ENCODE measurements at places on chromosomes 6 and 20. TPM values are rescaled to one million over a fixed set of nuclear protein-coding genes. Genes with fewer than 3 reads are reported as not detected.

DNA sequence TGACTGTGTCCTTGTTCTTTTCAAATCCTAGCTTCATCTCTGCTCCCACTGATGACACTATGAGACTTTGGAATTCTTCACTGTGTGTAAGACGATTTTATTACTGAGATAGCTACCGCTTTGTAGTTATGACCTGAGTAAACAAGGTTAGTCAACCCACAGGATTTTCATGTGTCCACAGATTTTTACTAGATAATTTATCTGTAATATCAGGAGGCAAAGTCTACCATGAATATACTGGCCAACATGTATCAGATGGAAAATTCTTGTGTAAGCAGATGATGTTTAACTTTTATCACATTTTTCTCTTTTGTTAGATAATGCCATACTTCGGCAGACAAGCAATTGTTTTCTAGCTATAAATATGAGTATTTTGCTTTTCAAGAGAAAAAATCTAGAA, 119.8 kb downstream of the SGK1 start:
- DNase-seq, result no peak

- DNase-seq, result no peak
These were observed 127.3 kb downstream of the RTN4IP1 start for GRCh38 chr6:106501960-106502371.

GRCh38 chr6:139161169-139161568, 26.3 kb downstream of the HECA start:
- no peak for DNase-seq

DNA sequence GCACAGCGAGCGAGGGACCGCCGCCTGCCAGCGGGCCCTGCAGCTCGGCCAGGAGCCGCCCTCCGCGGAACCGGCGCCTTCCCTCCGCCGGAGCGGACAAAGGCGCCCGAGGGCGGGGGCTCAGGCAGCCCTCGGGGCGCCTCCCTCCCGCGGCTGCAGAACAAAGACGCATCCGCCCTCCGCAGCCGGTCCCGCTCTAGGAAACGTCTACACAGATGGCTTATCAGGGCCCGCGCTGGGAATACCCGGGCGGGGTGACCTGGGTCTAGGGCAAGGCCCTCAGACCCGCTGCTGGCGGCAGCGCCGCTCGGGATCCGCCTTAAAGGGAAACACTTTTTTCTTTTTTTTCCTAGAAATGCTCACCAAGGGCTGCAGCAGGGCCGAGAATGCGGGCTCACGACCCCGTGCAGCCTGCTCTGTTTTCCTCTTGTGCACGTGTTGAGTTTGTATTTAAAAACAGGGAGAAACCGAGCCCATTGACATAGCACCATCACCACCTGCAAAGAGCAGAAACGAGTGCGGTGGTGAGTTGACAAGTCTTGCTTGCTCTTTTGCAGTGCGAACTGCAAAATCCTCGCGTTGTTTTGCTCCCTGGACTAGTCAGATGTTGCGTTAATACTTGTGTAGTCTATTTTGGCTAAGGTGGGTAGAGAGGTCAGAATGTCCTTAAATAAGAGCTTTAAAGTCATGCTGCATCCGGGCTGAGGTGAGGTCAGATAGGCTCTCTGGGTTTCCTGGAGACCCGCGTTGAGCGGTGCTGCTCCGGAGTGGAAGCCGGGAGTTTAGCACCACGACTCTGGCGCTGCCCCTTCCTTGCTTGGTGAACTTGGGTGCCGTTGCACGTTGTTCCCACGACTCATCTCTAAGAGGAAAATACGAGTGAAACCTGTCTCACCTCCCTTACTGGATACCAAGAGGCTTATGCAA, 1.1 kb upstream of the RPS6KA2 start:
- DNase-seq, result peak; percentile 74

DNA sequence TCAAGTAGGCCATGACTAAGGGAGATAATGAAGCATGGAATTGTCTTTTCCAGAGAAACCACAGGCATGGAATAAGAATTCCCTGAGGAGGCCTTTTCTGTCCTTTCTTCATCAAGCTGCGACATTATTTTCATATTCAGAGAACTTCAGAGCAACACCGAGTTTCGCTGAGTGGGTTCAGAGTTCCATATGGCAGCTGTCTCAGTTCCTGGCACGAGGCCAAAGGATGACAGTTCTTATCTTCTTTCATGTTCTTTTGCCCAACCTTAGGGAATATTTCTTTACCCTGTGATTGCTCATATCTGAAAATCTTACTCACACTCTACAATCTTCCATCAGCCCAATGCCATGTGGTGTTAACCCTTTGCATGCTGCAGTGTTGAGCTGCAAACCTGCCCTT, 135.3 kb upstream of the BMP2 start:
- no peak for DNase-seq

DNA sequence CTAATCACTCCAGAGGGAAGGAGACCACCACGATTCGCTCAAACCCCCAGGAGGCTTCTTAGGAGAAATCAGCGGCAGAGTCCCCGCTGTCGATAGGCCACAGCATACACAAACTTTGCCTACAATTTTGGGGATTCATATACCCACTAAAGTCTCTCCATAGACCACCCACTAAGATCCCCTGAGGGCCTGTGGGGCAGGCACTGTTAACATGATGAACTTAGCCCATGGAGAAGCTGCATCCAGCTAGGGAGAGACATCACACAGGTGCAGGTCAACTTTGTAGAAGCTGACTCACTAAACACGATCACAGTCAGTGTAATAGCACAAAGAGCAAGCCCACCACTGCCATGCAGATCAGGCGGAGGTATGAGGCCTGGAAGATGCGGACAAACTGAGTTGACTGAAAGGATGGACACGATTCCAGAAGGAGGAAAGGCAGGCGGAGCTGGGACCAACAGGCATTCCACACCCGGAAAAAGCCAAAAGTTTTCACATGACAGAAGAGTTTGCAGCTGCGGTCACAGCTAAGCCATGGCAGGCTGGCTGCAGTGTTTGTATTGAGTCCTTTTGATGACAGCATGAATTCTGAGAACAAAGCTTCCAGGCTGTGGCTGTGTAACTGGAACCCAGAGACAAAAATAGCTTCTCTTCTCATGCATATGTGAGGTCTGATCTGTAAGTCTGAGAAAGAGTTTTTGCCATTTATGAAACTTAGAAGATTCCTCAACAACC, 75.7 kb upstream of the QKI start:
- DNase-seq, result peak; percentile 56

DNA sequence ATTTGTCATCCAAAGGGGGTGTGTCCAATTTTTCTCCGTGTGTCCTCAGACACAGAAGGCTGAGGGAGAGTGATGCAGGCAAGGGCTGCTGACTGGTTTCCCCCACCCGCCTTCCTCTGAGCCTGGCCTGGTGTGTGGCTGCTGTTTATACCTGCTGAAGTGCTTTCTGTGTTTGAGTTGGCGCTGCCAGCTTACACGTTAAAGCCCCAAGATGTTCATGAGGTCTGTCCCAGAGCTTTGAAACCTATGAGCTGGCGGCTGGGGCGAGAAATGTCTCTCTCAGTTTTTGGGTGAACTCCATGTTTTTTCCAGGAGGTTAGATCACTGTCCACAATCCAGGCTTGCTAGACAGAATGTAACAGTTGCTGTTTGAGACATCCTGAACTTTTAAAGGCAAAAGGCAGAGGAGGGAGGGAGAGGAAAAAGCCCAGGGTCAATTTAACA, 69.0 kb upstream of the CCN2 start:
- DNase-seq, result peak; percentile 36

- DNase-seq, result peak; percentile 28
These were observed 48.2 kb downstream of the THBS2 start for GRCh38 chr6:169205176-169206160.

- no peak for DNase-seq
These were observed 129.1 kb downstream of the PREX1 start for GRCh38 chr20:48698507-48699267.

DNA sequence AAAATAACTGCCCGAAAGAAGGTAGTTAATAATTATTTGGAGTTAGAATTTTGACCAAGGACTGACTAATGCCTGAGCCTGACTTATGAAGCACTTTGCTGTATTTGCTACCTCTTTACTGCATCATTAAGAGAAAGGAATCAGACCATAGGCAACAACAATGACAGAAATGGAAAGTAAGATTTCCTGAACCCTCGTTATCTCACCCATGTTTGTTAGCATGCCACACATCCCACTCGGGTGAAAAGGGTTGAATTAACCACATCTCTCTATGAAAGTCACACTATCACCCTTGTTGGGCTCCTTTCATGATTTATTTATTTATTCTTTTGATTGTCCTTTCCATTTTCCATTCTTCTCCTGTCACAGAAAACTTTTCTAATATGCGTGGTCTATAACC, 59.6 kb downstream of the OLIG3 start:
- no peak for DNase-seq

GRCh38 chr6:15810618-15811017, 147.8 kb upstream of the DTNBP1 start:
- no peak for DNase-seq

- no peak for DNase-seq
These were observed 349.8 kb downstream of the DHX35 start for GRCh38 chr20:39311851-39312506.

GRCh38 chr20:63280929-63281545, 8.4 kb downstream of the ARFGAP1 start:
- DNase-seq, result no peak

DNA sequence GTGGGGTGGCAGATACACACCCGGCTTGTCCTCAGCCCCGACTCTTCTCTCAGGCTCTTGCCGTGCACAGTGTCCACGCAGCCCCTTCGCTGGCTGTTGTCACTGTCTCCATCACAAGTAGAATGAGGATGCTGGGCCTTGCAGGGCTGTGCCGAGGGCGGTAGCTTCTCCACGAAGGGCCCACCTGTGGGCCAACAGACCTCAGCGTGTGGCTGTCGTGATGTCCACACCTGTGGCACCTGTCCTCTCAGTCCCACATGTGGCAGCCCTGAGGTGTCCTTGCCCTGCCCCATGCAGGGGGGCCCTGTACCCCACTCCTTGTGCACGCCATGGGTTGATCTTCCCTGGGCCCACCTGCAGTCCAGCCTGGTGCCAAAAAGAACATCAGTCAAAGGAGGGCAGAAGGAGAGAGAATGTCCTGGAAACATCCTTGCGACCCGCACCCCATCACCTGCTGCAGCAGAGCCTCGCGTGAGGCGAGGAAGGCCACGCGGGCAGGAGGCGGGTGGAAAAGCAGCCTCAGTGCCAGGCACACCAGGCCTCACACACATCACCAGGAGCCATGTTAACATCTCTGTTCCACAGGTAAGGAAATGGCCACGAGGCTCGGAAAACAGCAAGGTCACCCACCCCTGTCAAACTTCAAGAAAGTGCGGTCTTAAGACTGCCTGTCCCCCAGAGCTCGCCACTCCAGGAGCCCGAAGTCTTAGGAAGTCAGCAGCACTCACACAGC, 22.3 kb upstream of the AFDN start:
- DNase-seq, result no peak

DNA sequence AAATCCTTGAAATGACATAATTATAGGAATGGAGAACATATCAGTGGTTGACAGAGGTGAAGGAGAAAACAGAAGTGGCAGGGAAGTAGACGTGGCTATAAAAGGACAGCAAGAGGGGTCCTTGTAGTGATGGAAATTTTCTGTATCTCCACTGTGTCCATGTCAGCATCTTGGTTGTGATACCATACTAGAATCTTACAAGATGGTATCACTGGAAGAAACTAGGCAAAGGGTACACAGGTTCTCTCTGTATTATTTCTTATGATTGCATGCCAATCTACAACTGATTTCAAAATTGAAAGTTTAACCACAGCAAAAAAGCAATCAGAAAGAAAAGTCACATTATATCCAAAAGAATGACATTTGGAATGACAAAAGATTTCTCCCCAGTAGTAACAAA, 16.4 kb upstream of the ZC3H12D start:
- DNase-seq, result no peak

GRCh38 chr6:62980724-62981123, 230.5 kb upstream of the FKBP1C start:
- no peak for DNase-seq

- no peak for DNase-seq
These were observed 505.3 kb upstream of the JAG1 start for GRCh38 chr20:11178946-11179654.

DNA sequence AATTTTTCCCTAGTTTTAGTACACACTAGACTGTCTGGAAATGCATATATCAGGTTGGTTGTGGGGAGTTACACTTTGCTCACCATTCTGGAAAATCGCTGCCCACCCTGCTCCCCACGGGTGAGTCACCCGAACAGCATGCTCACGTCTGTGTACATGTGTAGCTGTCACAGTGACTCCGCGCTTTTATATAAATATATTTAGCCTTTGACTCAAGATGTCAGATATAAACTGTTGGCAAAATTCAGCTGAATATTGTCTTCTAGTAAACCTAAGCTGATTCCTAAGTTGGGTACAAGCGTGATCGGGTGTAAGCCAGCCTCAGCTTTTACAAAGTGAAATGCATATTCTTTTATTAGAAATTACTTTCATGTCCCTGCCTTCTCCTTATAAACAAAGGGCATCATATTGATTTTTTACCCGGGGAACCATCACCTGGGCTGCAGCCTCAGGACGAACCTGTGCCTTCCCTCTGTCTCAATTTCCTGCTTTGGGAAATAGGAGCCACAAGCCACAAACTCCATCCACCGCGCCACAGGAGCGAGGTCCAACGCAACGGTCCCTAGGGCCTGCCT, 4.3 kb downstream of the SDCBP2 start:
- no peak for DNase-seq

DNA sequence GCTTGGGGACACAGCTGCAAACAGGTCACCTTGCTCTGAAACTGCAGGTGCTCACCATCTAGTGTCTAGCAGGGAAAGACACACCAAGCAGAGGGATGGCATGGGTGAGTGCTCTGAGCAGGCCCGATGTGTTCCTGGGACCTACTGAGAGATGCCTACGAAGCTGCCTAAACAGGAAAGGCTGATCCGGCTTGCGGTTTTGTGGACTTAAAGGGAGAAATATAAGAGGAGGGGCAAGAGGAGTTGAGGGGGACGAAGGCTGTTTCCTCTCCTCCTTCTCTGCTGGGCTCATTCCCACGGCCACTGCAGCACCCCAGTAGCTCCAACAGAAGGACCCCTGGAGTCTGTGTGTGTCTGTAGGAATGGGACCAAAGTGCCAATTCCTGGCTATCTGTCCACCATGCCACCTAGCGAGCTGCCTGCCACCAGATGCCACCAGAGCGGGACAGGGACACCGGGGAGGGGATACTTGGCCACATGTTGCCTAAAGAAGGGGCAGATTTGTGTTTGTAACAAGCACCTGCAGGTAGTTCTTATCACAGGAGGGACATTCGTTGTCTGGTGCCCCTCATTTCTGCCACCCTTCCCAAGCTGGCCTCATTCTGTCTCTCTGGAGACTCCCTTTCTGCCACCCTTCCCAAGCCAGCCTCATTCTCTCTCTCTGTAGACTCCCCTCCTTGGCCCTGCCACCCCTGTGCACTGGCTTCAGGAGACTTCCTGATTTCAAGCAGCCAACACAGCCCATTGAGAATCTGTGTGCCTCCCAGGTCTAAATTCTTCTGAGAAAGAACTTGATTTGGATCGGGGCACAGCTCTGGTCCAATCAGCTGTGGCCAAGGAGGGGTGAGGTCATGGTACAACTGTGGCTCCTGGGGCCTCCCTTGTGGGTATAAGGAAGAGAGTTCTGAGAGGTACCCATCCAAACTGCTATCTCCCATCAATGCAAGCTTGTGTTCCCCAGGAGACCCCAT, 221.8 kb downstream of the ANKRD60 start:
- DNase-seq, result no peak

Gene PGK2
- not detected for polyA plus RNA-seq

Gene LAMA5
- polyA plus RNA-seq, result 23.3 TPM

Gene BTBD3
- polyA plus RNA-seq, result 7.3 TPM

Gene EDN3
- polyA plus RNA-seq, result 2.3 TPM

Gene TRIM31
- polyA plus RNA-seq, result 0.15 TPM

Gene CRISP2
- polyA plus RNA-seq, result not detected

Gene EDN1
- polyA plus RNA-seq, result 0.68 TPM

Gene CAP2
- 211 TPM for polyA plus RNA-seq

Gene SRXN1
- polyA plus RNA-seq, result 172 TPM

Gene SLC17A1
- polyA plus RNA-seq, result not detected

Gene CPXM1
- 0.30 TPM for polyA plus RNA-seq

Gene LY86
- 0.18 TPM for polyA plus RNA-seq

Data from psoas muscle (tissue), 8 donors.